ENCODE measurements at places on chromosomes 1 and 21.

- peak; percentile 31 for DNase-seq
Observed at GRCh38 chr1:83692524-83693381, 306.2 kb downstream of the TTLL7 start.

DNA sequence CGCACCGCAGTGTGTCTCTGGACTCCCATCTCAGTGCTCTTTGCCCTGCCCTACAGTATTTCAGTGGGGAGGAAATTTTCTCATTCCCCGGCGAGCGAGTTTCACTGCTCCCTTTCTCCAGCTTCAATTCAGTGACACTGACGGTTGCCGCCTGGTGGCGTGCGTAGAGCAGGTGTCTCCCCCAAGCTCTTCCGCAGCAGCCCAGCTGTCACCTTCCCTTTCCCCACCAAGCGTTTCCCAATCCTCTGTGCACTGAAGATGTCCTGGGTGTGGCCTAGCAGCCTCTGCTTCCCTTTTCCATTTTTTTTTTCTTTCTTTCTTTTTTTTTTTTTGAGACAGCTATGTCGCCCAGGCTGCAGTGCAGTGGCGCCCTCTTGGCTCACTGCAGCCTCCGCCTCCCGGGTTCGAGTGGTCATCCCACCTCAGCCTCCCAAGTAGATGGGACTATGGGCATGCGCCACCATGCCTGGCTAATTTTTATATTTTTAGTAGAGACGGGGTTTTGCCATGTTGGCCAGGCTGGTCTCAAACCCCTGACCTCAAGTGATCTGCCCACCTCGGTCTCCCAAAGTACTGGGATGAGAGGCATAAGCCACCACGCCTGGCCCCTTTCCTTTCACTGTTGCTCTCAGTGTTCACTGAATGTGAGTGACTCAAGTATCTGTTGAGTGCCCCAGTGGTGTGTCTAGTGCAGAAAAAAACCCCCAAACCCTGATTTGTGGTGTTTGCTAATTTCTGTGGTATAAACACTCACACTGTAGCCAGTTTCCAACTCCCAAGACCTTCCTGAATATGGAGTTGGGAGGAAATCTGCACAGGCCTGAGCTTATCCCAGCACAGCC is 30.1 kb downstream of the TNFRSF1B start:
- DNase-seq: no peak

GRCh38 chr1:111672331-111672730 is 52.7 kb downstream of the RAP1A start:
- DNase-seq: no peak

GRCh38 chr1:86104606-86105532 is 51.7 kb downstream of the COL24A1 start:
- DNase-seq: peak; percentile 18

DNA sequence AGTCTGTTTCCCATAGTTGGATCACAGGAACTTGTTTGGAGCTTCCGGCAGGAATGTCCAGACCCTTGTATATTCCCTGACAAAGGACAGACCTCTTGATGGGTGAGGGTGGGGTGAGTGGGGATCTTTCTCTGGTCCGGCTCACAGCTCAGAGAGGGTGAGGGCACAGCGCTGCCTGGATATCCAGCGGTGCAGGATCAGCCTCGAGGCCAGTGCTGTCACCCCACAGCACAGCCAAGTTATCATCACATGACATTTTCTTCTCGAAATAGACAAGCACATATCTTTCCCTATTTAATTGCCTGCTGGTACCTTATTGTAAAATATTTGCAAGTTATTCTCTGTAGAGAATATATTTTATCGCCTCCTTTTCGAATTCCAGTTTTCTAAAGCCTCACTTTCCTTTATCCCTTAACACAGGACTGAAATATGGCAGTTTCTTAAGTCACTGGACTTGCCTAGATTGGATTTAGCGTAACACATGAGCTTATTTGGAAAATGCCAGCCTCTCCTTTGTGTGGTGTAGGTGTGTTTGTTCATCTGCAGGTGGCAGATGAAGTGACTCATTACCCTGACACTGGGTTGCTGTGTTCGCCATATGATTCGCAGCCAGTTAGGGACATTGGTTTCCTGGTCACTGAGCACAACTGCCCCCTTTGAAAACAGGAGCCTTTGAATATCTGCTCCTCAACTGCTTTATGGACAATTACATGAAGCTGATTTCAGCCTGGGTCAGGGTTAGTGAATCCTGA is 21.4 kb downstream of the CLIC6 start:
- no peak for DNase-seq

DNA sequence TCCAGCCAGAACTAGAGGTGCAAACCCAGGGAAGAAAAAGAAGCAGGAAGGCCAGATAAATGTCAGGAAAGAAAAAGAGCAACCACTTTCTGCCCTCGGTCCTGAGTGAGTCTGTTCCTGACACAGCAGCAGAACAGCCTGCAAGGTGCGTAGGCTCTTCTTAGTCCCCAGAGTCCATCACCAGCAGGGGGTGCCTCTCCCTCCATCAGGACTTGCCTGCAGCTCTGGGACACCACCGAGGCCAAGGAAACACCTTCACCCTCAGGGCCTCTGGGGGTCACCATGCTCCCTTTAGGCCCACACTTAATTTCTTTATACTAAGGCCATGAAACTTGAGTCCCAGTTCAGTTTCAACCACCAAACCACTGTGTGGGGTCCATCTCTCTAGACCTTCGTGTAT is 43.7 kb upstream of the NFASC start:
- no peak for DNase-seq

DNA sequence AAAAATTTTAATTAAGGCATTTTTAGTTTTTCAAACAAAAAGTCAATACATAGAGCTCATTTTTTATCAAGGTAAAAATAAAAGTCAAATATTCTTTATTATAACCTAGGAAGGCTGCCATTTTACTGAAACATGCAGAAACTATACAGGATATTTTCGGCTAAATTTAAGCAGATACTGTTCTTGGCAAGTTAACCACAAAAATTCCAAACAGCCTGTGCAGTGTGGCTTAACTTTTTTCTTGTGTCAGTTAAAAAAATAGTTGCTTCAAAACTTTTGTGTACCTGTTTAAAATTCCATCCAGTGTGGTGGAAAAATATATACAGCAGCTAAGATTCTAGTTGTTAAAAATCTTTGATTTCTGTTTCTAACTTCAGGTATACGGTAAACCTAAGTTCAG is 135.0 kb downstream of the ATP5PO start:
- DNase-seq: no peak

GRCh38 chr21:27108228-27108627 is 141.3 kb upstream of the ADAMTS5 start:
- DNase-seq: no peak

GRCh38 chr1:216596281-216596862 is 126.9 kb downstream of the ESRRG start:
- peak; percentile 20 for DNase-seq

DNA sequence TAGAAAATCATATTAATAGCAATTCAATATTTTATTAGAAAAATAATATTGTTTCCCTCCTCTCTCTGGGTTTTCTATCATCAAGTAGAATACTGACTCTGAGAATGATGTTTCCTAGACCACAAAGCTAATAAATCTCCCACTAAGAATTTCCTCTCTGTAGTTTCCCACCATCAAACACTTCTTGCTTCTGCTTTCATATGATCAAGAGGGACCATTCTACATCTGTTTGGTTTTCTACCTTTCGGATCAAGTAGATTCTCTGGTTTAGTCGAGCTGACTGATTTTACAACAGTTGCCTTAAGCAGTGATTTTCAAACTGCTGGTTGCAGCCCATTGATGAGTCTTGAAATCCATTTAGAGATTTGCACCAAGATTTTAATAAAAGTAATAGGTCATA is 240.2 kb upstream of the PTBP2 start:
- no peak for DNase-seq

DNA sequence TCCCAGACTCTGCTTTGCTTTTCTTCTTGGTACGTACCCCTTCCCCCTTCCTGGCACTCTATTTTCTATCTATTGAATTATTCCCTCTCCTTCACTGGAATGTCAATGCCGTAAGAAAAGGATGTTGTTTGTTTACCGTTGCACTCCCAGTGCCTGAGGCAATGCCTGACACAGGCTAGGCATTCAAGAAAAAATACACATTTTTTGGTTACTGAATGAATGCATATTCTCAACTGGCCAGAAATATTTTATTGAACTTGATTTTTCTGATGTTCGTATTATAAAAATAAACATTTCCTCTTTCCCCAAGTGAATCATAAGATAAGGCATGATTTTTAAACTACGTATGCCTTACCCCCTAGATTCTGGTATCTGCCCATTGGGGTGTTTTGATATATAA is 41.2 kb downstream of the GNG12 start:
- no peak for DNase-seq

All from left kidney (tissue), 8 donors.